ENCODE measurements at places on chromosomes 1 and 21.

DNA sequence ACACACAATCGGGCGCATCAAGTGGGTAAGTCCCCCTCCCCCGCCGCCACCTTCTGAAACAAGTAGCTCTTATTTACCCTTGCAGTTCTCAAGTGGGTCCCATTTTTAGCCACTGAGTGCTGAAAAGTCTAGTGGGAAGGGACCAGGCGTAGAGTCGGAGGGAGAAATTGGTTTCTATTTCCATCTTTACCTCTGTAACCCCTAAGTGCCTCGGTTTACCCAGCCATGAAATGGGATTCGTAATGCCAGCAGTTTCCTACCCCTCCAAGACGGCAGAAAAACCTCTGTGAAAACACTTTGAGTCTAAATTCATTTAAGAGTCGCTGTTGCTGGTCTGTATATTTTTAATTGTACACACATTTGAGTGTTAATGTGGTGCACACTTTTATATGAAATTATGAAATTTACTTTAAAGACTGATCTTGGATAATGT lies 928 bp downstream of the TLCD4 start:
- DNase-seq: no peak

DNA sequence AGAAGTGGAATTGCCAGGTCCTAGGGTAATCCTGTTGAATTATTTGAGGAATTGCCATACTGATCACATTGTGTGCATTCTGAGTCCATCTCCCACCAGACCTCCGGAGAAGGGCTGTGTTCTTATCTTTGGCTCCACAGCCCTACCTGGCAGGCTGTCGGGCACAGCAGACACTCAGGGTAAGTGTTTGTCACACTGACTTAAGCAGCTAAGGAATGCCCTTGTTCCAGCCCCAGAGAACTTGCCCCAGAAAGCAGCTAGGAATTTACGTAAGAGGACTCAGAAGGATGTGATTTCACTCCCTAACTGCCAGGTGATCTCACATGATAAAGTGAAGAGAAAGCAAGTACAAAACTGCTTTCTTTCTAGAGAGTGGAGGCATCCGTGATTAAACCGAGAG lies 21.0 kb downstream of the VASH2 start:
- no peak for DNase-seq

DNA sequence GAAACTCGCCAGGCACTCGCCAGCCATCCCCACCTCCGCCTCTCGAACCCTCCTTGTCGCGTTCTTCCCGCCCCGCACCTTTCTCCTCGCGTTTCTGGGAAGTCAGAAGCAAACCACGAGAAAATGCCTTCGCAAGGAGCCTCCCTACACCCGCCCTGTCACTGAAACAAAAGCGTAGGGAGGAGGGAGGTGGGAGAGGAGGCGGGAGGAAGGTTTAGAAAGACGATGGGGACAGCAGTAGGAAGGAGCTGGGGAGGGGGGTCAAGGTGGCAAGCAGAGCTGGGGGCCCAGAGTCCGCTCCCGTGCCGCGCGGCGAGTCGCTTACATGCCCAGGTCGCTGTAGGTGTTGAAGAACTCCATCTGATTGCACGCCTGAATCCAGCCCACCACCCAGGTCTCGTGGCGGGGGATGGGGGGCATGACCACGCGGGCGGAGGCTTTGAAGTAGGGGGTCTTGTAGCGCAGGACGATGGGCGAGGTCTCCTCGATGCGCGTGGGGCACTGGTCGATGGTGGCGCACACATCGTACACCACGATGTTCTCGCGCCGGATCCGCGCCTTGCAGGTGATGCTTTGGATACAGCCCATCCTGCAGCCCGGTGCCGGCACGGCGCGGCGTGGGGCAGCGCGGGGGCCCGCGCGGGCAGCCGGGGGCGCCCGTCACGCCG lies 1.0 kb downstream of the FAM78B start:
- no peak for DNase-seq

GRCh38 chr1:223176437-223176836 lies 33.4 kb upstream of the TLR5 start:
- no peak for DNase-seq

- no peak for DNase-seq
Observed at GRCh38 chr1:48810740-48811139, 34.0 kb upstream of the BEND5 start.

- DNase-seq: no peak
Observed at GRCh38 chr1:178543290-178543607, 30.3 kb downstream of the TEX35 start.

DNA sequence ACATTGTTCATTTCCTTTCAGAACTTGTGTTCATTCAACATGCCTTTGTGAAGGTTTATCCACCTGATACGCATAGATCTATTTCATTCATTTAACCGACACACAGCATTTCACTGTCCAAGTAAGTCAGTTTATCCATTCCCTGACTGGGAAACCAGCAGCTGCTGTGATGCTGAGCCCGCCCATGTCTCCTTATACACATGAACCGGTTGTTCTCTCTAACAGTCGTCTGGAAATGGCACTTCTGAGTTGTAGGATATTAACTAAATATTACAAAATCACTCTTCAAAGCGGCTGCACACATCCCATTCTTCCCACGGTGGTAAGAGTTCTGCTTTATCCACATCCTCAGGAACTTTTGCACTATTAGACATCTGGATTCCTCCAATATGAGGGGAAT lies 71.1 kb downstream of the NPHP4 start:
- DNase-seq: no peak

DNA sequence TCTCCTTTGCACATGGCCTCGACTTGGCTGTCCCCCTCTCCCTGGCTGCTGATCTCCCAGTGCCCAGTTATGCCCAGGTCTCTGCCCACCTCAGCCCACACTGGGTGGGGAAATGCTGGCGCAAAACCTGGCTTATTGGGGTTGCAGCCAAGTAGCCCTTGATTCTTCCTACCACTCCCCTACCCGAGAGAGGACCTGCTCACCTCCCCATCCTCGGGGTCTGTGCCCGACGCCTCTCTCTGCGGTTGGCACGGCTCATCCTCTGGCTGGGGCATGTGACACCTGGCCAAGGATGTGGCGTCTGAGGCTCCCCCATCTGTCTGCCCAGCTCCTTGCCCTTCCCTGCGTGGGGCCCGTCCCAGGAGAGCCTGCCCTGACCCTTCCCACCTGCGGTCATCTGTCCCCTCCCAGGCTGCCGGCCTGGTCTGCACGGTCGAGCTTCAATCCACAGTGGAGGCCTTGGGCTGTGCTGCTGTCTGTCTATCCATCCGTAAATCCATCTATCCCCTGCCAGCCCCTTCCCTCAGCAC lies 6.5 kb upstream of the PEX10 start:
- DNase-seq: no peak

GRCh38 chr1:99644279-99645004 lies 1.5 kb upstream of the PALMD start:
- no peak for DNase-seq

GRCh38 chr1:89552471-89553081 lies 27.9 kb downstream of the LRRC8B start:
- DNase-seq: no peak

GRCh38 chr1:85224295-85224694 lies 23.5 kb upstream of the SYDE2 start:
- DNase-seq: no peak

GRCh38 chr1:181126871-181127587 lies 38.5 kb downstream of the IER5 start:
- DNase-seq: no peak

DNA sequence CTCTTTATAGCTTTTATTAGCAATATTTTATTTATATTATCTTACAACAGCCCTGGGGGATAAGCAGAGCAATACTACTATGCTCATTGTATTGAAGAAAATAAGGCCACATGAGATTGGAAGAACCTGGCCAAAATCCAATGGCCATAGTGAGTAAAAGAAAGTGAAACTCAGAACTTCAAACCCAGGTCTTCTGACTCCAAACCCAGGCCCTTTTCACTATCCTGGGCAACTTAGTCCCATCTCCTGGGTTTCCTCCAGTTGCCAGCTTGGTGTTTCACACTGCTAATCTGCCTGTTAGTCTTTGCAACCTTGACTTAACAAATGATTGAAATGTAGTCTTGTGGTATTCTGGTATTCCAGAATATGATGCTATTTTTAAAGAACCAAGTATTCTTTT lies 22.4 kb upstream of the EXO1 start:
- no peak for DNase-seq

- no peak for DNase-seq
Observed at GRCh38 chr1:209876078-209876800, 48.5 kb downstream of the UTP25 start.

- DNase-seq: no peak
Observed at GRCh38 chr1:92968138-92969032, 7.1 kb upstream of the DIPK1A start.

DNA sequence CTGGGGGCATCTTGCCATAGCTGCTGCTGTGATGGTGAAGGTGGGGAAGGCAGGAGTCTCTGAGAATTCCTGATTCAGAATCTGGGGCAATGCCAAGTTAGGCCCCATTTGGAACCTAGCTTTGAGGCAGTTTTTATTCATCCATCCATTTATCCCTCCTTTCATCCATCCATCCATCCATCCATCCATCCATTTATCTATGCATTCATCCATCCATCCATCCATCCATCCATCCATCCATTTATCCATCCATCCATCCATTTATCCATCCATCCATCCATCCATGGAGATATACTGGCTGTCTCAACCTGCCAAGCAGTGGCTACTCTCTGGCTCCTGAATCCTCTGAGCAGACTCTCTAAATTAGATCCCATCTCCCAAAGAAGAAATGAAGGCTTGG lies 83.1 kb downstream of the PRDM16 start:
- DNase-seq: no peak

GRCh38 chr21:39336457-39337008 lies 12.4 kb downstream of the HMGN1 start:
- no peak for DNase-seq

- DNase-seq: no peak
Observed at GRCh38 chr1:27000817-27001460, 7.4 kb downstream of the TRNP1 start.

- DNase-seq: no peak
Observed at GRCh38 chr1:35506960-35507912, 50.0 kb downstream of the KIAA0319L start.

- no peak for DNase-seq
Observed at GRCh38 chr1:171588230-171588629, 33.8 kb upstream of the MYOCOS start.

- DNase-seq: no peak
Observed at GRCh38 chr1:65457868-65458267, 37.4 kb downstream of the LEPR start.

- DNase-seq: no peak
Observed at GRCh38 chr1:209549443-209550205, 33.9 kb upstream of the CAMK1G start.

DNA sequence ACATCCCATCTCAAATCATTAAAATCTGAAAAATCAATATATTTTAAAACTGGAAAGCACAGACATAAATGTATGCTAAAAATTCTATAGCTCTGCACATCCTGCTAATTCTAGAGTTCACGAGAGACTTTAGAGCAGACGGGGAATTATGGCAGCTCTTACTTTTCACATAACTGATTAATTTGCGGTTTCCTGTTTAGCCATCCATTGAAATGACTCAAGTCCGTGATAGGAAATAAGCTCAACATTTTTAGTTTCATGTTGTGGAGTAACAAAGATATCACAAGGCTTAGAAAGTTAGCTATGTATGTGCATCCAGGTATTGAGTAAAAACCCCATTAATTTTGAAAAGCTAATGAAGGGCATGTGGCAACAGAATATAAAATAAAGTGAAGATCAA lies 123.2 kb downstream of the SMYD2 start:
- DNase-seq: no peak

DNA sequence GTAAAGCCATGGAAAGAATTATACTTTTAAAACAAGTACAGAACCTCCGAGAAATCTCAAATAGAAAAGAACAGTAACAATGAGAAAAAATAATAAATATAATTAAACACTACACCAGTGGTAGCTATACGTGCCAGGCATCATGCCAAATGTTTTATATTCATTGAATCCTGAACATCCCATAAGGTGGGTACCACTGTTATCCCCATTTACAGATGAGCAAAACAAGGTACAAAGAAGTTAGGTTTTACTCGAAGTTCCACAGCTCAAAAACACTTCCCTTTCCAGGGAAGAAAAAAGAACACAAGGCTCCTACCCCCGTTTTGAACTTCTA lies 33.4 kb downstream of the JAK1 start:
- DNase-seq: no peak

DNA sequence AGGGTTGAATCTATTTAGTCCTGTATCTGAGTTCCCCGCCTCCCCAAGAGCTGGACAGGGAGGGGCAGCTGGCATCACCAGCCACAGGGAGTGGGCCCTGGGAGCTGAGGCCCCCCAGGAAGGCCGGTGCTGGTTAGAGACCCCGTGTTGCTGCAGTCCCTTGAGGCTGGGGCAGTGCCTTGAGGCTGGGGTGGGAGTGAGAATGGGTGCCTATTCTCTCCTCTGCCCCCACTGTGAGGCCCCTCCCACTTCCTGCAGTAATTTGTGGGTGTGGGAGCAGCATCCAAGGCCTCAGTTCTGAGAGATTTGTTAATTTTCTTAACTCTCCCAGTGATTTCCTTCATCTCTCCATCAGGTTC lies 2.5 kb upstream of the TRAPPC3 start:
- DNase-seq: no peak

DNA sequence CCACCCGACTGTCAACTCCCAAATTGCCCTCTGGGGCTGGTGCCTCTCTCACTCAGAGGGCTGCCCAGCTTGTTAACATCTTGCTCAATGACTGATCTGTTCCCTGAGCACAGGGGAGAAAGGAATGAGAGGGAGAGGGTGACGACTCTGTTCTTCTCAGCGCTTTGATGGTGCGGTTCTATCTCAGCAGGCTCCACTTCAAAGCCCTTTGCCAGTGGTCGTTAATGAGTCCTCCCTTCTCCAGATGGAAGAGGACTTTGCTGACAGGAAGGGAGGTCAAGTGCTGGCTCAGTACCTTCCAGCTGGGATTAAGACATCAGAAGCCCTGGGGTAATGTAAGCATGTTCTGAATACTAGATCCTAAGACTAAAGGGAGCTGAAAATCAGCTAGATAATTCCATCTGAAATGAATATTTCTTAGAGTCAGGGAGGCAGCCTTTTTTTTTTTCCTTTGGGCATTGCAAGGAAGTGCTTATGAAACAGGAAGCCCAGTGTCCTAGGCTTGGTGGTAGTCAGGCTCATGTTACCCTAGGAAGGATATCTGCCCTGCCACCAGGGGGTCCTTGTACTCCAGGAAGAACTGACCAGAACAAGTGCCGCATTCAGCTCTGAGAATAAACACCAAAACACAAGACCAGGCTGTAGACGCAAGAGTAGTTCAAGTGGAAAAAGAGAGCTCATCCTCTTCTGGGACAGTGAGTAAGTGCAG lies 4.7 kb downstream of the FMOD start:
- no peak for DNase-seq

DNA sequence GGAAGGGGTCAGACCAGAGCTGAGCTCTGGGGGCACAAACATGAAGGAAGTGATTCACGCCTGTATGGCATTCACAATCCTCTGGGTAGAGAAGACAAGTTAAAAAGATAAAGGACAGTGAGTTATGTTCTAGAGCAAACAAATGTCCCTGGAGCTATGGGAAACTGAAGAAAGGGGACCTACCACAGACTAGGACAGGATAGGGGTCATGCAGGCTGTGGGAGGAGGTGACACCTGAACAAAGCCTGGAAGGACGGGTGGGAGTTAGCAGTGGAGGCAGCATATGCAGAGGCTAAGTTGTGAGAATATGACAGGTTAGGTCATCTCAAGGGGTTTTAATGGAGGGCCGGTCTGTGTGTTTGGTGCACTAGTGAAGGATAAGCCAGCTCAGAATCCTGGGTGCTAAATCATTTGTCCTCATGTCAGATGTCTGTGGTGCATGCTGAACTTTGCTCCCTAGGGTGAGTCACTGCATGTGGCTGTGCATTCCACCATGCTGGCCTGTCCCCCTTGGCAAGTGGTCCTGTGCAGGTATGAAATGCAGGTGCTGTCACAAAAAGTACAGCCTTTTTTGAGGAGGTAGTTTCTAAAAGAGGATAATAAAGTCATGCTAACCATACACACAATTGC lies 28.5 kb downstream of the TNN start:
- no peak for DNase-seq

- no peak for DNase-seq
Observed at GRCh38 chr1:38805036-38805435, 54.5 kb downstream of the RRAGC start.

All from stimulated activated CD8-positive, alpha-beta memory T cell treated with anti-CD3 and anti-CD28 coated beads, Interleukin-15, amount 100 ng/mL, for 24 hours (primary cell).